Activated CD8-positive, alpha-beta T cell treated with anti-CD3 and anti-CD28 coated beads for 36 hours (primary cell): ENCODE measurements at places on chromosomes 13 and 19. TPM values are rescaled to one million over a fixed set of nuclear protein-coding genes. Genes with fewer than 3 reads are reported as not detected.

The ZNF358 gene
- total RNA-seq: 4.8 TPM

The MTUS2 gene
- total RNA-seq: not detected

The ZAR1L gene
- total RNA-seq: not detected

The CCDC8 gene
- total RNA-seq: not detected

The IZUMO4 gene
- total RNA-seq: 22.6 TPM

GRCh38 chr13:97175041-97175440 is 47.1 kb upstream of the MBNL2 start:
- DNase-seq: no peak
- no peak overlapping the region for H3K27ac ChIP-seq
- peaks cover 3% of the 10 kb centered on the region for H3K4me1 ChIP-seq
- H3K4me3 ChIP-seq: no peak overlapping the region

DNA sequence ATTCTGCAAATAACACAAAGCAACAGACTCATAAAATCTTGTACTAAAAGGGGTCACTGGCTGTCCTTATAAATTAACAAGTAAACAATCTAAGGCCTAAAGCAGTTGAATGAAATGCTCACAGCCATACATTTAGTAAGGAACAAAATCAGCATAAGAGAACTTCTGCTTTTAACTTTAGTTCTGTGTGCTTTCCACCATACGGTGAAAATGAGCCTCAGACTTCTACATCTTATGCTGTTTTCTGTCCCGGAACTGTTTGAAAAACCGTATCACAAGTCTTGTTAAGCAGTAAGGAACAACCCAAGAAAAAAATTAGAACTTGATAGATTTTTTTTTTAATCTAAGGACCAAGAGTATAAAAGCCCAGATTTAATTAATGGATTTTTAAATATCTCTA is 549.1 kb upstream of the MIR17HG start:
- H3K4me3 ChIP-seq: no peak overlapping the region
- no peaks in the 10 kb centered on the region for H3K36me3 ChIP-seq
- no peak for DNase-seq
- no peak overlapping the region for H3K27ac ChIP-seq
- no peaks in the 10 kb centered on the region for H3K4me1 ChIP-seq
- H3K27me3 ChIP-seq: no peaks in the 10 kb centered on the region

DNA sequence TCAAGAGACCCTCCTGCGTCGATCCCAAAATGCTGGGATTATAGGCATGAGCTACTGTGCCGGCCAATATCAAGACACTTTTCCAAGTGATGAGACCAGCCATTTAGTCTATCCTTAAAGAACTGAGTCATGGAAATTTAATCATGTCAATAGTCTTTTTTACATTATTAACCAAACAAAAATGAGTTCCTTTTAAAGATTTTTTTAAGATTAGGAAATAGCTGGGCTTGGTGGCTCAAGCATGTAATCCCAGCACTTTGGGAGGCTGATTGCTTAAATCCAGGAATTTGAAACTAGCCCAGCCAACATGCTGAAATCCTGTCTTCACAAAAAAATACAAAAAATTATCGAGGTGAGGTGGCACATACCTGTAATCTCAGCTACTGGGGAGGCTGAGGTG is 16.7 kb upstream of the ZNF564 start:
- no peak for DNase-seq
- H3K4me3 ChIP-seq: no peak overlapping the region
- H3K36me3 ChIP-seq: no peaks in the 10 kb centered on the region
- no peak overlapping the region for H3K27ac ChIP-seq
- H3K4me1 ChIP-seq: peaks cover 4% of the 10 kb centered on the region

GRCh38 chr19:48926909-48927308 is 6.6 kb upstream of the DHDH start:
- no peak overlapping the region for H3K4me3 ChIP-seq
- peak; percentile 35 for DNase-seq
- peaks cover 5% of the 10 kb centered on the region for H3K4me1 ChIP-seq
- peak overlapping the region; percentile 11 for H3K27ac ChIP-seq
- H3K36me3 ChIP-seq: peaks cover 5% of the 10 kb centered on the region

DNA sequence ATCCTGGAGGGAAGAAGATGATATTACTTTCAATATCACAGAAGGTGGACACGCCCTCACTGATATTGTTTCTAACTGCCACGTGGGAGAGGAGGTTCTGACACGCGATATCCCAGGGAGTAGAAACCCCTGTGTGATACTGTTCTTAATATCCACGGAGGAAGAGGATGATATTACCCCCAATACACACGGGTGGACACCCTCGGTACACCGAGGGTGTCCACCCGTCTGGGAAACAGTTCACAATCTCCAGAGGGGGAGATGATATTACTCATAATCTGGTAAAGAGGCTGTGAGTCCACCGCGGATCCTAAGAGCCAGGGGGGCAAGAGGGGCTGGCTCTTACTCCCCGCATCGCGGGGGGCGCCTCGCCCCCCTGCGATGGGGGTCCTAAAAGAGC is 29.7 kb upstream of the RGCC start:
- peaks cover 4% of the 10 kb centered on the region for H3K4me1 ChIP-seq
- no peaks in the 10 kb centered on the region for H3K27me3 ChIP-seq
- peak; percentile 15 for DNase-seq
- peak overlapping the region; percentile 50 for H3K4me3 ChIP-seq
- H3K27ac ChIP-seq: no peak overlapping the region
- H3K36me3 ChIP-seq: no peaks in the 10 kb centered on the region

- DNase-seq: no peak
- H3K27me3 ChIP-seq: no peaks in the 10 kb centered on the region
- H3K4me3 ChIP-seq: no peak overlapping the region
Observed at GRCh38 chr13:80189889-80190597, 150.9 kb downstream of the SPRY2 start.

DNA sequence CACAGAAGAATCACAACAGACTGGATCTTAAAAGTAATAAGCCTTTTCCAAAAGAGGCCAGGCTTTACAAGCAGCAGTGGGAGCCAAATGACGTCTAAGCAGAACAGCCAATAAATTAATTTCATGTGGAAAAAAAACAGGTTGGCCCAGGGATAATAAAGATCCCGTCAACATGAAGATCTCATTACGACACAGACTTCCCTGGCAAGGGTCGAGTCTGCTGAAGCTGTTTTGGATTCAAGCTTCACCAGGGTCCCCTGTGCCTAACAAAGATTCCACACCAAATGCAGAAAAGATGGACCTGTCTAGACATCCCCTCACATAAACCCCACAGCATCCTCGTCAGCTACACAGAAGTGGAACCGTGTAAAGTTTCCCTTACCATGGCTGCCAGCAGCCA is 215.1 kb upstream of the ZNF507 start:
- no peak overlapping the region for H3K4me3 ChIP-seq
- no peak overlapping the region for H3K27ac ChIP-seq
- H3K4me1 ChIP-seq: no peaks in the 10 kb centered on the region
- H3K27me3 ChIP-seq: peaks cover 2% of the 10 kb centered on the region
- DNase-seq: no peak

- no peaks in the 10 kb centered on the region for H3K27me3 ChIP-seq
- H3K27ac ChIP-seq: peak overlapping the region; percentile 22
- peaks cover 28% of the 10 kb centered on the region for H3K36me3 ChIP-seq
- peaks cover 9% of the 10 kb centered on the region for H3K4me1 ChIP-seq
Observed at GRCh38 chr13:49530457-49530856, 34.7 kb downstream of the PHF11 start.

DNA sequence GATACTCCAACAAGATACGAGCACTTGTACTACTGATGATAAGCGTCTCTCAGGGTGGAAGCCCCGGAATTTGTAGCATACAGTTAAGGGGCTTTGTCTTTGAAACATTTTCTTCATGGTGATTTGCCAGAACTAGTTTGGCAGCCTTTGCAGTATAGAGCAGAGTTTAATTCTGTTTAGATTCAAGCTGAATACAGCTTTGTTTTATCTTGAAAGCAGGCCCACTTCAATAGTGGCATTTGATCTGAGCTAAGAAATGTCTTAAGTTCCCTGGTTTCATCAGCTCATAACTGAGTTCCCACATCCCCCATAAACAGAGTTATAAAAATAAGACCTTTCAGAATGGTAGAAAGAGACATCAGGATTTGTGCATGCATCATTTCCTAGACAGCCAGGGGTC is 125.9 kb downstream of the MIPEP start:
- no peaks in the 10 kb centered on the region for H3K36me3 ChIP-seq
- no peaks in the 10 kb centered on the region for H3K27me3 ChIP-seq
- no peak overlapping the region for H3K4me3 ChIP-seq

DNA sequence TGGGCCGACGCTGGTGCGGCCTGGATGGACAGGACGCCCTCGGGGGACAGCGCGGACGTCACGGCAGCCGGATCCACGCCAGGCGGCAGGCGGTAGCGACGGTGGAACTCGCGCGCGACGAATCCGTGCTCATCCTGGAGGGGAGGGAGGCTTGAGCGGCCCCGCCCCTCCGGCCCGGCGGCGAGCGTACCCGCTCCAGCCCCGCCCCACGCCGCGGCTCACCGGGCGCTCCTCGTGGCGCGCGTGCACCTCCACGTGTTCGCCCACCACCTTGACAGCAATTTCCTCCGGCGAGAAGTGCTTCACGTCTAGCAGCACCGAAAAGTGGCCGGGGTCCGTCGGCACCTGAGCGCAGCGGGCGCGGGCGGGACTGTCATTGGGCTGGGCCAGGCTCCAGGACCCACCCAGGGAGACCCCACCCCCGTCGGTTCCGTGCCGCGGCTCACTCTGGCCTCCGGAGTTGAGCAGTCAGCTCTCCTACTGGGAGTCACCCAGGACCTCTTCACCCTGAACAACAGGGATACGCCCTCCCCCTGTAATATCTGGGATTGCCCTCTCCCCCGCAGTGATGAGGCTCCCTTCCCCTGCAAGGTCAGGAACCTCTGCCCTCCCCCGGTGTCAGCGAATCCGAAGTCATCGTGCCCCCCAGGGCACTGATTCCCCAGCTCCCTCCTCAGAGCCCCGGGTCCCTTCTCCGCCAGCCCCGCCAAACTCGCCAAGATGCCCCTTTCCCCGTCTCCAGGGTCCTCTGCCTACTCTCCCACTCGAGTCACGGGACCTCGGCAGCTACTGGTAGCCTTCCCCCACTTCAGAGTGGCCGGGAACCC is 1.1 kb downstream of the HSPB6 start:
- DNase-seq: peak; percentile 67
- H3K4me3 ChIP-seq: peak overlapping the region; percentile 89
- peaks cover 7% of the 10 kb centered on the region for H3K27me3 ChIP-seq
- peaks cover 23% of the 10 kb centered on the region for H3K4me1 ChIP-seq

- H3K4me3 ChIP-seq: no peak overlapping the region
- peaks cover 6% of the 10 kb centered on the region for H3K27me3 ChIP-seq
- DNase-seq: no peak
- H3K4me1 ChIP-seq: peaks cover 17% of the 10 kb centered on the region
Observed at GRCh38 chr13:39930544-39931444, 275.3 kb downstream of the COG6 start.

DNA sequence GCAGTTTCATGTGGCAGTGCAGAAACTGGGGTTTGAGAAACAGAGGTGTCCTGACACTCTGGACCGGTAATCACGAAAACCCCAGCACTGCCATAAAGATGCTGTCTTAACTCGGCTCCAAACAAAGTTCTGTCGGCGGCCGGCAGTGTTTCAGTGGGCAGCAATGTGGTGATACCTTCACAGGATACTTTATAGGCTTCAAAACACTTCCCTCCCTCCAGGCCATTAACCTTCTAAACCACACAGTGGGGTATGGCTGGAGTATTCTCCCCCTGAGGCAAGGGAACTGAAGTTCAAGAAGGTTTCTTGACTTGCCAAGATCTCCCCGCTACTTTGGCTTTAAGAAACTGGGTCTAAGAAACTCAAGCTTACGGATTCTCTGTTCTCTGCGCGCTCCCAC is 1.1 kb downstream of the RUBCNL start:
- H3K36me3 ChIP-seq: no peaks in the 10 kb centered on the region
- peaks cover 37% of the 10 kb centered on the region for H3K27me3 ChIP-seq
- H3K4me3 ChIP-seq: peak overlapping the region; percentile 35
- DNase-seq: no peak
- no peak overlapping the region for H3K27ac ChIP-seq

- no peak for DNase-seq
- no peaks in the 10 kb centered on the region for H3K36me3 ChIP-seq
- H3K27ac ChIP-seq: no peak overlapping the region
- H3K4me3 ChIP-seq: no peak overlapping the region
- H3K27me3 ChIP-seq: peaks cover 26% of the 10 kb centered on the region
Observed at GRCh38 chr13:49226613-49227012, 6.5 kb downstream of the MLNR start.

DNA sequence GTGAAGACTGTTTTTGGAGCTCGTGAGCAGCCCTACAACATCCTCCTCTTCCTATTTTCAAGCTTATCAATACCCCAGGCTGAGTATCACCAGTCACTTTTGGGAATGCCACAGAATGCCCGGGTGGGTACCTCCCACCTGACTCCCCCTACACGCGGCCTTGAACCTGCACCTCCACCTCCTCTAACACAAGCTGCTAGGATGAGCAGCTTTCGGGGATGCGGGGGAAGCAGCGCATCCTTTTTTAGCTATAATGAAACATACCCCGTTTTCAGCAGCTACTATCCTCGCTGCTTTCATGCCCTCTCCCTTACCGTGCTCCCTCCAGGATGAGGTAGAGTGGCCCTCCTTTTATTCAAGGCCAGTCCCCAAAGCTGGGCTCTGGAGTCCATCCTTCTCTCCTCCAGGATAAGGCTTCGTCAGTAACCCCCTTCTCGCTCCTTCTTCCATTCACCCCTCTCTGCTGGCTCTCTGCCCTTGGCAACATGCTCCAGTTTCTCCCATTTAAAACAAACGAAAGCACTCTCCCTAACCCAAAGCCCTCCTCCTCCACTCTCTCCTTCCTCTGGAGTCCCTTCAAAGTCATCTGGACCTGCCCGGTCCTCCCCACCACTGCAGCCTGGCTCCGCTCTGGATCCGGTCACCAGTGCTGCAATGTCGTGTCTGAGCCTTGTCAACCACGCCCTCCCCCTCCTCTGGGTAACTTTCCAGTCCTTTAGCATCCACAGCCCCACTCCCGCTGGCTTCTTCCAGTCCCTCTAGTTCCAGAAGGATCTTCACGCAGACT is 55.3 kb downstream of the STK24 start:
- no peak for DNase-seq
- no peak overlapping the region for H3K4me3 ChIP-seq
- H3K27ac ChIP-seq: peak overlapping the region; percentile 53
- peaks cover 19% of the 10 kb centered on the region for H3K36me3 ChIP-seq
- H3K27me3 ChIP-seq: no peaks in the 10 kb centered on the region
- peaks cover 92% of the 10 kb centered on the region for H3K4me1 ChIP-seq
